ENCODE measurements at places on chromosomes 12 and 14.

- DNase-seq: no peak
These were observed 241.7 kb downstream of the CEP128 start for GRCh38 chr14:80699861-80700260.

DNA sequence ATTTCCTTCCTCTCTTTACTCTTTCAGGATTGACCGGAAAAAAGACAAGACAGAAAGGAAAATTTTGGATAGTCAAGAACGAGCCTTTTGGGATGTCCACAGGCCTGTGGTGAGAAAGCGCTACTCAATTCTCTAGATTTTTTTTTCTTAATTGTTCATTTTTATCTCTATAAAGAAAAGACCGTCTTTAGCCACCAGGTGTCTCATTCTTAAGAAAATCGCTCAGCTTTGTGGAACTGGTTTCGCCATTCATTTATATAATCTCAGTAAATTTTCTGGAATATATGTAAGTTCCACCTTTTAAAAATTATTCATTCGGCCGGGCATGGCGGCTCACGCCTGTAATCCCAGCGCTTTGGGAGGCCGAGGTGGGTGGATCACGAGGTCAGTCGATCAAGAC is 421.1 kb downstream of the DPF3 start:
- no peak for DNase-seq

- no peak for DNase-seq
These were observed 34.9 kb downstream of the GNS start for GRCh38 chr12:64724201-64724745.

- no peak for DNase-seq
These were observed 34.3 kb upstream of the DCN start for GRCh38 chr12:91216871-91217270.

- DNase-seq: no peak
These were observed 11.9 kb upstream of the CIPC start for GRCh38 chr14:77086017-77086727.

- peak; percentile 61 for DNase-seq
These were observed 3.4 kb downstream of the APOLD1 start for GRCh38 chr12:12788675-12789368.

- DNase-seq: no peak
These were observed 63.2 kb upstream of the INSM2 start for GRCh38 chr14:35470755-35471154.

GRCh38 chr12:16165506-16165905 is 112.0 kb downstream of the SLC15A5 start:
- peak; percentile 8 for DNase-seq

DNA sequence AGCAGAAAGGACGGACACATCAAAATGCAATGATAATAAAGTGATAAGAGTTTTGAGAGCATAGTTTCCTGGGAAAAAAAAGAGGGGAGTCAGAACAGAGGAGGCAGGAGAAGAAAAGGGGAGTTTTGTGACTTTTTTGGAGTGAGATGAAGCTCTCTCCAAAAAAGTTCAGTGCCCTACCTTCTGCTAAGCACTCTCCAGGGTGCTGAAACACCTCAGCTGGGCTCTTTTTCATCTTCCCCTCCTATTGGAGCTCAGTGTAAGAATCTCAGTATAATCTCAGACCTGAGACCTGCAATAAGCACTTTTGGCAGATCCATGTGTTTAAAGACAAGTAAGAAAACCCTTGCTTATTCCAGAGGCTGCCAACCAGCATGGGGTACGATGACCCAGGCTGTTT is 58.9 kb upstream of the SRRM4 start:
- DNase-seq: no peak

DNA sequence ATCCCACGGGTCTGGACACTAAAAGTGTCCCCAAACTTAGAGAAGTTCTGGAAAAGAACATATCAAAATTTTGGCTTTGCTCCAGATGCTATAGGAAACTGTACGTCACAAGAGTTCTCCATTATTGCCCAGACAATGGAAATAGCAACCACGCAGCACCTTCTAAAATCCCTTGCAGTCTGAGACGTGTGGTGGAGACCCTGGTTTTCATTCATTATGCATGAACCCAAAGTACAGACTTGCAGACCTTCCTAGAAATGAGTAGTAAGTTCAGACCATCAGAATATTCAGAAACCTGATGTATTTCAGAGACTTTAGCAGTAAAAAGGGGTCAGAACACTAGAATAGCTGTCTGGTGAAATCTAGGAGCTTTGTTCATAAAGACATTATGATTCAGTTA is 50.0 kb upstream of the BCL2L14 start:
- DNase-seq: no peak

- no peak for DNase-seq
These were observed 882 bp downstream of the HECTD1 start for GRCh38 chr14:31206536-31207286.

DNA sequence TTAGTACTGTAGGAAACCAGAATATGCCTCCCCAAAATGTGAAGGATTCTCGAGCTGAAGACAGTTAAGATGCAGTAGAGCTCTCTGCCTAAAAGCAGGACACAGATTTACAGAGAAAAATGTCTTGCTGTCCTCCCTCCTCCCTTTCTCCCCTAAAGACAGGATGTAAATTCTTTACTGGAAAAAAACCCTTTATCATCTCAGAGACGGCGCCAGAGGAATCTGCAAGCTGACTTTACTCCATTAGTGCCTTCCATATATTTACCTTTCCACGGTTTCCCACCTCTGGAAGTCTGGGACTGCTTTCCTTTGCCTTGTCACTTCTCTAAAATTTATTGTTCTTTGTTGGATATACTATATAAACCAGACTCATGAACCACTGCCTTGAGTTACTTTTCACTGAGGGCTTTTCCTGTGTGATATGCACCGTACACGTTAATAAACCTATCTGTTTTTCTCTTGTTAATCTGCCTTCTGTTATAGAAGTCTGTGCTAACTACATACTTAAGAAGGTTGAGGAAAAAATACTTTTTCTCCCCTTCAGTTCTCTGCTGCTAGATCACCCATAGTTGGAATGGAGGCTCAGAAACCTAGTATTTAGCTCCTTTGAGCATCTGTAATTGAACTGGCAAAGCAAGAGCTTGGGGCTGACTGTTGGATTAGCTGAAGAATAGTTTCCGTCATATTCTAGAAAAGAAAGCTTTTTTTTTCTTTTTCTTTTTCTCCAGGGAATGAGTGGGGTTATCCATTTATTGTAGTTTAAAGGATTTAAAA is 99.9 kb downstream of the RAD51B start:
- DNase-seq: no peak

DNA sequence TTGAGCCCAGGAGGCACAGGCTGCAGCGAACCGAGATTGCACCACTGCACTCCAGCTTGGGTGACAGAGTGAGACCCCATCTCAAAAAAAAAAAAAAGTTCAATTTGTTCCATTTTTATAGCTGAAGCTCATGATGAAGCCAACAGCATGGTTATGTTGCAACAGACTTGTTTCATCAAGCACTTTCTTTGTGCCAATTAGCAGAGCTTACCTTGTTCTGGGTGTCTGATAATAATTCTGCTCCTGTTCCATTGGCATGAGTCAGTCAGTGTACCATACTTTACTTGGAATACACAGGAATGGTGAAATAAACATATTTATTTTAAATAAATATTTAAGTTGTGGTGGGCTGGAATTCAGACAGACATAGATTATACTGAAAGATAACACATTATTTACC is 100.8 kb upstream of the DAAM1 start:
- DNase-seq: no peak

DNA sequence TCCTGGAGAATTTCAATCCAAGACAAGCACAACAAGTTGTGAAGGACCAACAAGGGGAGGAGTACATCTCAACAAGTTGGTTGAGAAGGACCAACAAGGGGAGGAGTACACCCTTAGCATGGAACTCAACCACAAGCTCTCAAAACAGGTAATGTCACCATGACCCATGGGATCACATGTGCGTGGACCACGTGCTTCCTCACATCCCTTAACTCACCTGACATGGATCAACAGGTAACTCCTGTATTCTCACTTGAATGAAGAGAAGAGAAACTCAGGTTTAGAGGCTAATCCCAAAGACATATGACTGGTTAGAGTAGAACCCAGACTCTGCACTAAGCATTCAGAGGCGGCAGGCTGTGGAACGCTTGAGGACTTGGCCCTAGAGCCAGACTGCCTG is 6.2 kb downstream of the CRACR2A start:
- DNase-seq: no peak

DNA sequence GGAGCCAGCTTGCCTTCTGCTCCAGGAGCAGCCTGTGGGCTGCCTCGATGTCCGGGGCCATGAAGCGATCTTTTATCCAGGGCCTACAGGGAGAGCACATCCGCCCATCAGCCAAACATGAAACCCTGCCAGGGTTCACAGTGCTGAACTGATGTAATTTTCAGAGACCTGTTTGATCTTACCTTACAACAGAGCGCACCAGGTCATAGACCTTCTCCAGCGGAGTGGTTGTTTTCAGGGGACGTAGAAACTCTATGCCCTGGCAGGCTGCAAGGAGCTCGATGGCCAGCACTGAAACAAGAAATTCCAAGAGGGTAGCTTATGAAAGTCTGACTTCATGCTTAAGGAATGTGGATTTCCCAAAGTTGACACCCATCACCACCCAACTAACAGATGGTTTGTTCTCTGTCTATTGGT is 19.7 kb downstream of the HAL start:
- DNase-seq: no peak

- DNase-seq: no peak
These were observed 77.5 kb downstream of the ELK3 start for GRCh38 chr12:96271469-96272199.

- no peak for DNase-seq
These were observed 51.9 kb downstream of the CMKLR1 start for GRCh38 chr12:108287227-108287626.

GRCh38 chr14:89674936-89675335 is 257.9 kb upstream of the FOXN3 start:
- DNase-seq: peak; percentile 60

GRCh38 chr14:38357557-38357956 is 101.7 kb upstream of the CLEC14A start:
- DNase-seq: peak; percentile 77

- DNase-seq: no peak
These were observed 65.8 kb downstream of the PPP2R5C start for GRCh38 chr14:101827286-101827685.

- no peak for DNase-seq
These were observed 1080.5 kb upstream of the FOXG1 start for GRCh38 chr14:27686137-27686536.

- no peak for DNase-seq
These were observed 480.2 kb upstream of the FBXO33 start for GRCh38 chr14:39912192-39913100.

DNA sequence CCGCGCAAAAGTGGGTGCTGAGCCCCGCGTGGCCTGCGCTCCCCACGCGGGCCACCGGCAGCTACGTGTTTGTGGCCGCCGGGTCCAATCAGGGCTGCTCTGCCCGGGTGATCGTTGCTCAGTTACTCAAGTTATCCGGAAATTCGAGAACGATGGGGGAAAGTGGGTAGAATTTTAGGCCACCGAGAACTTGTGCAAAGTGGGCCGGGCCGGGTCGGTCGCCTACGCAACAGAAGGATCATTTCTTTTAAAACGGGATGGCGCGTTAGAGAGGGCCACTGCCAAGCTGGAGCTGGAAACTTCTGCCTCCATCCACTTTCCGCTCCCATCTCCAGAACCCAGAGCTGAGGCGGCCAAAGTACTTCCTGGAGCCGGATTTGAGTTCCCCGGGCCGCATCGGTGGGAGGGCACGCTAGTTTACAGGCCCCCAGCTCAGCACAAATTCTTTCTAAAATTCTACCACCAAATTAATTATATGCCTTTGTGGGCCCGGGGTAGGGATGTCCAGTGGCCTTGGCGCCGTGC is 3.5 kb downstream of the RFX4 start:
- no peak for DNase-seq

DNA sequence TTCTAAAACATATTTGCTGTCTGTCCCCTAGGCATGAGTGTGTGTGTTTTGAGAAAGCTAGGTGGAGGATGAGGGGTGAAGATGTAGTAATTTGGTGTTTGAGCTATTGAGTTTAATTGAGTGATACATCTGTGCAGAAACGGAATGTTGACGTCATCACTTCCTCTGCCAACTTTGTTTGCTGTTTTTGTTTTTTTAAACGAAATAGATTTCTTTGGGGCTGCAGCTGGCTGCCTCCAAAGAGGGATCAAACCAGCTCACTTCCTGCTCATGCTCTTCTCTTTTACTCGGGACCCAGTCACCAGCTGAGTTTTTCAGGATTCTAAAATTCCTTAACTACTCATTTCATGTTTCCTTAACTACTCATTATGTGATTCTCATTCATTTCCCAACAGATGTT is 19.5 kb upstream of the CRACR2A start:
- no peak for DNase-seq

GRCh38 chr12:124539084-124540041 is 28.0 kb downstream of the NCOR2 start:
- DNase-seq: no peak

DNA sequence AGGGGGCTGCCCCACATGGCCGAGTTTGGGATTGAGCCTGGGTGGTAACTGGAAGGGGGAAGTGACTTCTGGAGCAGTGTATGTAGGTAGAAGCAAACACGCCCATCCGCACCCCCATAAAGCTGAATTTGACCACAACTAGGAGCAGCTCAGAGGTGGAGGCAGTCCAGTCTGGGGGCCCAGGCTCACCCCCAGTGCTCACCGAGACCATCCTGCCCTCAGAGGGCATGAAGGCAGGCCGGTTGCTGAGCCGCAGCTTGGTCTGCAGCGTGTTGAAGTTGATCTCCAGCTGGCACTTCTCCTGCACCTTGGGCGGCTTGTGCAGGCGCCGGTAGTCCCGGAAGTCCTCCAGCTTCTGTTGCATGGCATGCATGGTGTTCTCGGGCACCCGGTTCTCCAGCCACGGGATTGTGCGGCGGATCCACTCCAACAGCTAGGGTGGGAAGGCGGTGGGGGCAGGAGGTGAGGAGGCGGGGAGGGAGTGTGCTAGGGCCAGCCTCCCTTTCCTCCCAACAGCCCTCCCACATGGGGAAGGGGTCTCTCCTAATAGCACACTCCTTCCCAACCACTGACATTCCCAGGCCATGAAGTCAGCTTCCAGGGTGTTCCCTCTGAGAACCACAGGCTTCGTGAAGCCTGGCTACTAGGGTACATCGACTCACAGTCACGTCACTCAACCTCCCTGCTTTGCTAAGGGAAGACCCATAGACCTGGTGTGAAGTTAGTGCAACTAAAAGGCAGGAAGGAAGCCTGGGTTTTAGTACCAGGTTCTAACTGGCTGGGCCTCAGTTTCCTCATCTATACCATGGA is 87.0 kb downstream of the ACTN1 start:
- DNase-seq: no peak

DNA sequence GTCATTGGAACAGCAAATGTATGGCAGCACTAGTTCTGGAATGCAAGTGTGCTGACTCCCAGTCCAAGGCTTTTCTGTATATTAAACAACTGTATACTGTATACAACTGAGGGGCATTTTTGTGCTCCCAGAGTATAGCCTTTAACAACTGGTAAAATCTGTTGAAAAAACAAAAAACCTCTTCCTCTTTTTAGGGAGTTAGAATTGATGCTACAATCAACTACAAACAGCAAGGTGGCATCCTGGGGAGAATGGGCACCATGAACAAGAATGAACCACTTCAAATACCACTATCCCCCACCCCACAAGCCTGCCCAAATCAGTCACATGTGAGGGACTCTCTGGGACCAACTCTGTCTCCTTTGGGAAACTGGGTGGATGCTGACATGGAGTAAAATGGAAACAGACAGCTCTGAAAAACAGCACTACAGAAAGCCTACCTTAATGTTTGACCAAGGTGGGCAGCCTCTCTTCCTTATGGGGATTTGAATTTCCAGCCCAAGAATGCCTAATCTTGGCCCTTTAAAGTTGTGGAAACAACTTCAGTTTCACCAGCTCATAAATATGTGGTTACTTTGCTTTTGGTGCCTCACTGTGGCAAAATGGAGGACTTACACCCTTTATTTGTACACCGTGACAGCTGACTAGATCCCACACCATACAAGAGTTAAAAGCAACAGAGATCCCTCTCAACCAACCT is 7.5 kb downstream of the VTI1B start:
- DNase-seq: peak; percentile 42

GRCh38 chr12:19457561-19457960 is 18.3 kb downstream of the AEBP2 start:
- no peak for DNase-seq
